ENCODE measurements at places on chromosomes 16 and 17.

- no peak overlapping the region for H3K27ac ChIP-seq
- H3K4me3 ChIP-seq, result no peak overlapping the region
- H3K27me3 ChIP-seq, result no peaks in the 10 kb centered on the region
- peaks cover 35% of the 10 kb centered on the region for H3K36me3 ChIP-seq
These were observed 40.1 kb downstream of the KLHDC4 start for GRCh38 chr16:87725596-87726235.

DNA sequence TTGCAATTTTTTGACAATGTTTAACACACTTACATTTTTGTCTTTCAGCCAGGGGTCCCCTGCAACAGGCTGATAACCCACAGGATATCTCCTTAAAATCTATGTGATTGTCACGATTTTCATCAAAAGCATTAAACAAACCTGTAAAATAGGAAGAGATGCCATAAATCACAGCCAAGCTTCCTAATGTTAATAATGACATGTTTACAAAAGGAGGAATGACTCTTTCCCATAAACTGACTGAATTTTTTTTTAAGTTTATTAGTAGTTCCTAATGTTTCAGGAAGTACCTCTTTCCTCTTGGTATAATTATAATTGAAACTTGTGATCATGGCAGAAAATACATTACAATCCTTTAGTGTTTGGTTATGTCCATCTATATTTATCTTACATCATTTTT, 119.6 kb downstream of the CA4 start:
- H3K27ac ChIP-seq, result no peak overlapping the region
- H3K4me3 ChIP-seq, result no peak overlapping the region
- no peaks in the 10 kb centered on the region for H3K27me3 ChIP-seq
- no peak for DNase-seq

DNA sequence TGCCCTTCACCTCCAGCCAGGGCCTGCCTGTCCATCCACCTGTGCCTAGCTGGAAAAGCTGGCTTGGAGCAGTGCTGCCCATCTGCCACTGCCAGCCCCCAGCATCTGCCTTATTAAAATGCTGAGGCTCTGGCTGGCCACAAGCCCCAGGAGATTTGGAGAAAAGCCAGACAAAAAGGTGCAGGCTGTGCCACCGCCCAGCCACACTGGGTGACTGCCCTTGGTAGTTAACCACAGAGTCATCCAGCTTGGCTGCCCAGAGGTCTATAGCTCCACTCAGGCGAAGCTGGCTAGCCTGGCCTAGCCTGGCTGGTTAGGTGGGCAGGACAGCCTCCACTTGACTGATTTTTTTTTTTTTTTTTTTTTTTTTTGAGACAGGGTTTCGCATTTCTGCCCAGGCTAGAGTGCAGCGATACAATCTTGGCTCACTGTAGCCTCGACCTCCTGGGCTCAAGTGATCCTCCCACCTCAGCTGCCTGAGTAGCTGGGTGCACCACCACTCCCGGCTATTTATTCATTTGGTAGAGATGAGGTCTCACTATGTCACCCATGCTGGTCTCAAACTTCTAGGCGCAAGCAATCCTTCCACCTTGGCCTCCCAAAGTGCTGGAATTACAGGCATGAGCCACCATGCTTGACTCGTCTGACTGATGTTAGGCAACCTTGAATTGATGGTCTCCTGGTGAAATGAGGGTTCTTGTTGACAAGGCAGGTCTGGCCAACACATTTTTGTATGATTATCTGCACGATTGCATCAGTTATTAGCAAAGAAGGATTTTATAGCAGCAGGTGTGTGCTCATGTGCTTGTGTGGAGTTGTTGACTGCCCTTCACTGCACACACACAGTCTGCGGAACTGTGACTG, 103.8 kb downstream of the RAB11FIP4 start:
- no peaks in the 10 kb centered on the region for H3K36me3 ChIP-seq
- no peak overlapping the region for H3K4me3 ChIP-seq
- H3K27me3 ChIP-seq, result peaks cover 9% of the 10 kb centered on the region
- H3K4me1 ChIP-seq, result peaks cover 52% of the 10 kb centered on the region

GRCh38 chr16:72952811-72953271, 95.1 kb downstream of the ZFHX3 start:
- peak overlapping the region; percentile 9 for H3K4me3 ChIP-seq
- peaks cover 18% of the 10 kb centered on the region for H3K4me1 ChIP-seq
- DNase-seq, result no peak
- peaks cover 43% of the 10 kb centered on the region for H3K36me3 ChIP-seq
